ENCODE measurements at places on chromosomes 12 and 14. TPM values are rescaled to one million over a fixed set of nuclear protein-coding genes. Genes with fewer than 3 reads are reported as not detected.

DNA sequence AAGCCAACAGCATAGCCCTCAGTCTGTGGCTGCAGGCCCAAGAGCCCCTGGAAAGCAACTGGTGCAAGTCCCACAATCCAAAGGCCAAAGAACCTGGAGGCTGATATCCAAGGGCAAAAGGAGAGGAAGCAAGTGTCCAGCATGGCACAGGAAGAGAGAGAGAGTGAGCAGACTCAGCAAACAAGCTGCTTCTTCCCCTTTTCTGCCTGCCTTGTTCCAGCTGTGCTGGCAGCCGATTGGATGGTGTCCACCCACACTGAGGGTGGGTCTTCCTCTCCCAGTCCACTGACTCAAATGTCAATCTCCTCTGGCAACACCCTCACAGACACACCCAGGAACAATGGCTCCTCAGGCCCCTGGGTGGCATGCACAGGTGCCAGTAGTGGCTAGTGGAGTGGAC lies 33.5 kb downstream of the SMCO2 start:
- no peak overlapping the region for H3K4me3 ChIP-seq
- no peak overlapping the region for H3K27ac ChIP-seq
- H3K27me3 ChIP-seq: no peaks in the 10 kb centered on the region
- no peak for DNase-seq
- no peaks in the 10 kb centered on the region for H3K4me1 ChIP-seq

SYCP3 gene
- 0.71 TPM for total RNA-seq

ISCU gene
- 133 TPM for total RNA-seq

MYF6 gene
- total RNA-seq: not detected

PTPRQ gene
- total RNA-seq: 7.8 TPM

- peaks cover 13% of the 10 kb centered on the region for H3K27me3 ChIP-seq
- no peak for DNase-seq
- H3K4me1 ChIP-seq: peaks cover 6% of the 10 kb centered on the region
- H3K4me3 ChIP-seq: no peak overlapping the region
- H3K36me3 ChIP-seq: no peaks in the 10 kb centered on the region
Measured at GRCh38 chr12:52508211-52508610, 12.0 kb downstream of the KRT5 start.

GRCh38 chr14:82134411-82134810 lies 600.8 kb upstream of the SEL1L start:
- no peak overlapping the region for H3K4me3 ChIP-seq
- no peaks in the 10 kb centered on the region for H3K4me1 ChIP-seq
- no peaks in the 10 kb centered on the region for H3K27me3 ChIP-seq
- H3K27ac ChIP-seq: no peak overlapping the region
- DNase-seq: no peak
- no peaks in the 10 kb centered on the region for H3K36me3 ChIP-seq

DNA sequence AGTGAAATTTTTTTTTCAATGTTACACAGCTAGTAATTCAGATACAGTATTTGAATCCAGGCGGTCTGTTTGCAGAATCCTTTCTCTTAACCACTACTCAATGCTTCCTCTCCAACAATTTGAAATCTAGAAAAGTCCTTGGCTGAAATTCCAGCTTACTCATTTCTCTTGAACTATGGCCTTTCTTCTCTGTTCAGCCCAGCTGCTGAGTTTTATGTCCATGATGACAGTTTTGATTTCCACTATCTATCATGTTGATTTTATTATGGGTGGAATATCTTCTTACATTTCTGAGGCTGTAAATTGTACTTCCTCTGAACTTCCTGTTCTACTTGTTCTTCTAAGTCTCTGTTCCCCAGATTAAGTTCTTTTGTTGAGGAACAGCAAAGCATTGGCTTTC lies 315.3 kb downstream of the DIO2 start:
- H3K27ac ChIP-seq: no peak overlapping the region
- no peaks in the 10 kb centered on the region for H3K27me3 ChIP-seq
- H3K4me3 ChIP-seq: no peak overlapping the region

GRCh38 chr14:72401101-72401625 lies 468.9 kb downstream of the RGS6 start:
- no peak overlapping the region for H3K27ac ChIP-seq
- H3K27me3 ChIP-seq: no peaks in the 10 kb centered on the region
- H3K4me3 ChIP-seq: no peak overlapping the region
- H3K36me3 ChIP-seq: no peaks in the 10 kb centered on the region
- DNase-seq: no peak

DNA sequence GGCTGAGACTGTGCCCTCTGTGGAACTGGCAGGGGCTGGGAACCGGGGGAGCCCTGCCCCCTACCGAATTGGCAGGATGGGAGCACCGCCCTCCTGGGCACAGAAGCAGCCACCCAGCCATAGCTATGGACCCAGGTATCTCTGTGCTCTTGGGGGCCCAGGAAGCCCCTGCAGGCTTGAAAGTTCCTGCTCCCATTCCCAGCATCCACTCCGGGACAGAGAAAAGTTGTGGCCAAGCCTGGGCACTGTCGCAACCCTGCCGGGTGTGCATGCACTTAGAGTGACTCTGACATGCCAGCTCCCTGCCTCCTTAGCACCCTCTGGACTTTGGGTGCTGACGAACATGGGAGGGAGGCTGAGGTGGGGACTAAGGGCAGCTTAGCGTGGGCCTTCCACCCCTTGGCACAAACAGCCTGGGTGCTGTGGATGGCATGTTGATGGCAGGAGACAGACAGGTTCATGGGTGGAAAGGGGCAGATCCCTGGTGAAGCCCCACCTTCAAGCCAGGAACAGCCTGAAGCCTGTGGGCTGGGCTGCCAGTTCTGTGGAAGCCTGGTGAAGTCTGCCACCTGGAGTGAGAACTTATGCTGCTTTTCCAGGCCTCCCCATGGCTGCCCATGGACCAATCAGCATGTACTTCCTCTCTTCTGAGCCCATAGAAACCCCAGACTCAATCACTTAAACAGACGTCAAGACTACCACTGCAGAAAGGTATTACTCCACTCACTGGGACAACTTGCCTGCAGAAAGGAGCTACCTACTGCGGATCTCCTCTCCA lies 279.0 kb downstream of the ATXN7L3B start:
- no peaks in the 10 kb centered on the region for H3K36me3 ChIP-seq
- no peaks in the 10 kb centered on the region for H3K4me1 ChIP-seq
- H3K27ac ChIP-seq: no peak overlapping the region
- no peak overlapping the region for H3K4me3 ChIP-seq
- H3K27me3 ChIP-seq: no peaks in the 10 kb centered on the region
- no peak for DNase-seq

DNA sequence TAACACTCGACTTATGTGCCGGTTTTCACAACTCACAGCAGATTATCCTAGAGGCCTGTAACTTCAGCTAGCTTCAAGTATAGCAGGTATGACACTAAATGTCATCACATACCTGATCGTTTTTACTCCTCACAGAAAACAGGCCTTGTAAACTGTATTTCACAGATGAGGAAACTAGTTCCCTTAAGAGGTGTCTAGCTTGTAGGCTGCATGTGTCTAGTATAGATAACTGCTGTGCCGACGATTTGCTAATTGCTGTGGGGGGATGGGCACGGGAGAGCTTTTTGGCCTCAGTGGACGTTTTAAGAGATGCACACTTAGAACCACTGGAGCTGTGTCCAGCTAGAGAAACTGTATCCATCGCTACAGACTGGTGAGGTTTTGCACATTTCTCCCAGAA lies 78.8 kb downstream of the PAPOLA start:
- no peak for DNase-seq
- H3K27ac ChIP-seq: no peak overlapping the region
- H3K4me3 ChIP-seq: no peak overlapping the region
- no peaks in the 10 kb centered on the region for H3K4me1 ChIP-seq
- H3K36me3 ChIP-seq: no peaks in the 10 kb centered on the region
- peaks cover 21% of the 10 kb centered on the region for H3K27me3 ChIP-seq

OVCH1 gene
- total RNA-seq: 3.2 TPM

DNA sequence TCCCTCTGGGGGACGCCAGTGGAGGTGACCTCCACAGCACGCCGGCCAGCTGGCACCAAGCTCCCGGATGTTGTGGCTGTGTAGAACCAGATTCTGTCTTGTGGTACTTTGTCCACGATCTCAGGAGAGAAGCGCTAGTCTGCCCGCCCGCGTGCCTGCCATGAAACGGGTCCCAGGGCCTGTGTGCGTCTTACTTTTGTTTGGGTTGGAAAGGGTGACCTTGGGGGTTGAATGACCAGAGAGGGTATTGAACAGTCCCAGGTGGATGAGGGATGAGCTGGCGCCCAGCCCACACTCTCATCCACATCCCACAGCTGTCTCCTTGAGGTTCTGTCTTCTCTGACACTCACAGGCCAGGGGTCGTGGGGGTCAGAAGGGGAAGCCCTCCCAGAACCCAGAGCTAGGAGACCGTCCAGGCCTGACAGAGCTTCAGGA lies 78.3 kb downstream of the WDR20 start:
- H3K27me3 ChIP-seq: no peaks in the 10 kb centered on the region
- no peak overlapping the region for H3K4me3 ChIP-seq
- H3K4me1 ChIP-seq: peaks cover 10% of the 10 kb centered on the region
- no peak overlapping the region for H3K27ac ChIP-seq

DNA sequence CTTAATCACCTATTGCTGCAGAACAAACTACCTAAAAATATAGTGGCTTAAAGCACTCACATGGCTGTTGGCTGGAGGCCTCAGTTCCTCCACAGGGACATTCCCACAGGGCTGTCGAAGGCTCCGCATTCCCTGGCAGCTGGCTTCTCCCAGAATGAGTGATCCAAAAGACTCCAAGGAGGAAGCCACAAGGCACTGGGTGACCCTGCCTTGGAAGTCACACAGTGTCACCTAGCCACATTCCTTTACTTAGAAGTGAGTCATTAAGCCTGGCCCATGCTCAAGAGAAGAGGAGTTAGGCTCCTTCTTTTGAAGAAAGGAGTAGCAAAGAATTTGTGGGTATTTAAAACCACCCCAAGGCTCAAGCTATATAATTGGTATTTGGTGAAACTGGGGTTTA lies 63.9 kb upstream of the MAP1LC3B2 start:
- no peak for DNase-seq
- H3K4me1 ChIP-seq: no peaks in the 10 kb centered on the region
- no peak overlapping the region for H3K27ac ChIP-seq
- H3K4me3 ChIP-seq: no peak overlapping the region
- no peaks in the 10 kb centered on the region for H3K36me3 ChIP-seq
- no peaks in the 10 kb centered on the region for H3K27me3 ChIP-seq

DNA sequence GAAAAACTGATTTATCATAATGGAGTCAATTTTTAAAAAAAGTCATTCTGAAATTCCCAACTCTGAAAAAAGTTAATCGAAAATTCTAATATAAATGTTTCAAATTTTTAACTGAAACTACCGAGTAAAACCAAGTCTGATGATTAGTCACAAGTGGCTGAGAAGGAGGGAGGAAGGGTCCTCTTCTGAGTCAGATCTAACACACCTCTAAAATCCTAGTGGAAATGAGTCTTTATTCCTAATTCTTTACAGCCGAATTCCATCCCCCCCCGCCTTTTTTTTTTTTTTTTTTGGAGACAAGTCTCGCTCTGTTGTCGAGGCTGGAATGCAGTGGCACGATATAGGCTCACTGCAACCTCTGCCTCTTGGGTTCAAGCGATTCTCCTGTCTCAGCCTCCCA lies 37.9 kb downstream of the RAD9B start:
- H3K36me3 ChIP-seq: peaks cover 57% of the 10 kb centered on the region
- DNase-seq: no peak

- no peaks in the 10 kb centered on the region for H3K4me1 ChIP-seq
- no peak overlapping the region for H3K4me3 ChIP-seq
- no peak for DNase-seq
- H3K27me3 ChIP-seq: no peaks in the 10 kb centered on the region
Measured at GRCh38 chr12:102509123-102509626, 28.8 kb upstream of the IGF1 start.

BMP4 gene
- 11.5 TPM for total RNA-seq

KLRB1 gene
- total RNA-seq: 4.3 TPM

GRCh38 chr14:61129168-61129745 lies 148.2 kb downstream of the SLC38A6 start:
- no peaks in the 10 kb centered on the region for H3K27me3 ChIP-seq
- no peak for DNase-seq
- H3K27ac ChIP-seq: no peak overlapping the region
- peaks cover 14% of the 10 kb centered on the region for H3K4me1 ChIP-seq

RFX4 gene
- total RNA-seq: not detected

- DNase-seq: no peak
- no peak overlapping the region for H3K27ac ChIP-seq
- H3K4me3 ChIP-seq: no peak overlapping the region
- no peaks in the 10 kb centered on the region for H3K27me3 ChIP-seq
Measured at GRCh38 chr14:86521843-86522242, 991.9 kb downstream of the FLRT2 start.

DNA sequence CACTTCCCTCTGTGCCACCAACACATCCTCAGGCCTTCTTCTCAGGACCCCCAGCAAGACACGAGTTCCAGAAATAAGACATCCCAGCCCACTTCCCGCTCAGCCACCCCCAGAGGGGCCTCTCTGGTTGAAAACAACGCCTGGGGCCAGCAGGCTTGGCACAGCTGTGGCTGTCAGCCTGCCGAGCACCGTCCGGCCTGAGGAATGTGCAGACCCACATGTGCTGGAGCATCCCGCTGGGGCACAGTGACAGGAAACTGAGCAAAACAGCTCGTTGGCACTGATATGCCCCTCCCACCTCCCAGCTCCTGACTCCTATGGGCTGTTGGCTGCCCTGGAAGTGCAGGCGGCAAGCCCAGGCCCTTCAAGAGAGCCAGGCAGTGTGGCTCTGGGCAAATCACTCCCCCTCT lies 1.4 kb downstream of the SYNE3 start:
- peak; percentile 63 for DNase-seq
- H3K4me3 ChIP-seq: peak overlapping the region; percentile 78
- H3K27me3 ChIP-seq: no peaks in the 10 kb centered on the region
- peaks cover 69% of the 10 kb centered on the region for H3K4me1 ChIP-seq
- no peaks in the 10 kb centered on the region for H3K36me3 ChIP-seq

RTL1 gene
- total RNA-seq: not detected

GYS2 gene
- total RNA-seq: not detected

DNA sequence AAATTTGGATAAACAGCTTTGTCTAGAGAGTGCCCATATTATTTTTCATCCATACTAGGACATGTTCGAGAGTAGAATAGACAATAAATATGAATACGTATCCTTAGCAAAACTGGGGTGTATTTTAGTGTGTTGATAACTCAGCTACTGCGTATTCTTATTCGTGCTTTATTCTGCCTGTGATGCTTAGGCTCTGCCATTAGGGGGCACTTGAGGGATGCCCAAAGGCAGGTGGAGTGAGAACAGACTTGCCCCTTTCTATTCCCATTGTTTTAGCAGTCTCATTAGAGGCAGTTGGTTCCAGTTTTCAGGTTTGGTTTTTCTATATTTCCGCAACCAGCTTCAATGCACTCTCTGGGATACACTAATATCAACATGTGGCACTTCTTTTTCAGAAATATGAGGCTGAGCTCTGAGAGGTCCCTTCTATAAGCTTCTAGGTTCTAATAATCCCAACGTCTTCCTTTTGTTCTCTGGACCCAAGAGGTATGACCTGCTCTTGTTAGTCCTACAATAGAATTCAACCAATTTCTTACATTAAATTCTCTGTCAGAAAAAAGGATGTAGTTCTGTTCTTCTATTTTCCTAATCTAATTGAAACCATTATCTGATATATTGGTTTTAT lies 985.7 kb upstream of the FBXO33 start:
- no peaks in the 10 kb centered on the region for H3K36me3 ChIP-seq
- H3K4me3 ChIP-seq: no peak overlapping the region
- H3K4me1 ChIP-seq: no peaks in the 10 kb centered on the region
- no peak overlapping the region for H3K27ac ChIP-seq
